BE2C (cell line): ENCODE measurements at places on chromosomes 13 and 19.

- peak; percentile 74 for DNase-seq
These were observed 172.8 kb downstream of the DNAJC15 start for GRCh38 chr13:43196086-43196621.

- DNase-seq: no peak
These were observed 2.7 kb upstream of the PLA2G4C start for GRCh38 chr19:48113190-48113917.

GRCh38 chr19:8566855-8567254 lies 10.4 kb downstream of the MYO1F start:
- DNase-seq: no peak

DNA sequence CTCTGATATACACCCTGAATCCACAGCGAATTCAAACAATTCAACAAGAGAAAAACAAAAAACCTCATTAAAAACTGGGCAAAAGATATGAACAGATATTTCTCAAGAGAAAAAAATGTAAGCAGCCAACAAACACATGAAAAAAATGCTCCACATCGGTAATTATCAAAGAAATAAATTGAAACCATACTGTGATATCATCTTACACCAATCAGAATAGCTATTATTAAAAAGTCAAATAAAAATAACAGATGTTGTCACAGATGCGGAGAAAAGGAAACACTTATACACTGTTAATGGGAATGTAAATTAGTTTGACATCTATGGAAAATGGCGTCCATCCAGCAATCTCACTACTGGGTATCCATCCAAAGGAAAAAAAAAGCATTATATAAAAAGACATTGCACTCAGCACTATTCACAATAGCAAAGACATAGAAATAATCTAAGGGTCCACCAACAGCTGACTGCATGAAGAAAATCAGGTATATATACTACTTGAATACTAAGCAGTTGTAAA lies 1495.0 kb upstream of the PCDH20 start:
- no peak for DNase-seq

GRCh38 chr13:28657784-28658538 lies 969 bp upstream of the POMP start:
- DNase-seq: no peak

GRCh38 chr13:25001476-25002206 lies 94.3 kb upstream of the PABPC3 start:
- no peak for DNase-seq

DNA sequence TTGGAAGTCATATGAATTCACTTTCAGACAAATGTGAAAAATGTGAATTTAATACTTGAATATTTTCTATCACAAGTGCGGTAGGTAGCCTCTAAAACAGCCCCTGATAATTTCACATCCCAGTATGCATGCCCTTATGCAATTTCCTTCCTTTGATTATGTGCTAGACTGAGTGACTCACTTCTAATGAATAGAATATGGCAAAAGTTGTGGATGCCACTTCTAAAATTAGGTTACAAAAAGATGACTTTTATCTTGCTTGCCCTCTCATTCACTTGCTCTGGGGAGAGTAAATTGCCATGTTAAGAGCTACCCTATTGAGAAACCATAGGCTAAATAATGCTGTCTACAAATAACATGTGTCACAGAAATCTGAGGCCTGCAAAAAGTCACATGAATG lies 402.5 kb upstream of the PCDH9 start:
- no peak for DNase-seq

DNA sequence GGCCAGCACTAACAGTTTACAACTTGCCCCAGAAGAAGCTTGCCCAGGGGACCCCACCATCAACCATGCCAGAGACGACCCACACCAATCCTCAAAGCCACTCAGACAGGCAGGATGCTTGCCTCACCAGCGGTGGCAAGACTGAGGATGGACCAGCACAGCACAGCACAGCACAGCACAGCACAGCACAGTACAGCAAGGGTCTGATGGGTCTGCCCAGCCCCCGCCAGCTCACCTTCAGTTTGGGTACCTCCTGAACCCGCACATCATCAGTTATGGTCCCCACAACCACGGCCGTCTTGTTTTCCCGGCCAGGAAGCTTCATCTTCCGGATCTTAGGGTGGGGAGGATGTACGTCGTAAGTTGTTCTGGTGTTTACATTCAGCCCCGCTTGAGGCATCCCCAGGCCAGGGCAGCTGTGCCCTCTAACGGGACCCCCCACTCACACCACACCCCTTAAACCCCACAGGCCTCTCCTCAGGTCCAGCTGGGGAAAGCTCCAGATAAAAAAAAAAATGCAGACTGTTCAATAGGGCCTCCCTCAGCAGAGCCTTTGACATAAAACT lies 1.7 kb upstream of the FAM83E start:
- no peak for DNase-seq

GRCh38 chr13:40586886-40587565 lies 79.4 kb downstream of the FOXO1 start:
- DNase-seq: no peak

DNA sequence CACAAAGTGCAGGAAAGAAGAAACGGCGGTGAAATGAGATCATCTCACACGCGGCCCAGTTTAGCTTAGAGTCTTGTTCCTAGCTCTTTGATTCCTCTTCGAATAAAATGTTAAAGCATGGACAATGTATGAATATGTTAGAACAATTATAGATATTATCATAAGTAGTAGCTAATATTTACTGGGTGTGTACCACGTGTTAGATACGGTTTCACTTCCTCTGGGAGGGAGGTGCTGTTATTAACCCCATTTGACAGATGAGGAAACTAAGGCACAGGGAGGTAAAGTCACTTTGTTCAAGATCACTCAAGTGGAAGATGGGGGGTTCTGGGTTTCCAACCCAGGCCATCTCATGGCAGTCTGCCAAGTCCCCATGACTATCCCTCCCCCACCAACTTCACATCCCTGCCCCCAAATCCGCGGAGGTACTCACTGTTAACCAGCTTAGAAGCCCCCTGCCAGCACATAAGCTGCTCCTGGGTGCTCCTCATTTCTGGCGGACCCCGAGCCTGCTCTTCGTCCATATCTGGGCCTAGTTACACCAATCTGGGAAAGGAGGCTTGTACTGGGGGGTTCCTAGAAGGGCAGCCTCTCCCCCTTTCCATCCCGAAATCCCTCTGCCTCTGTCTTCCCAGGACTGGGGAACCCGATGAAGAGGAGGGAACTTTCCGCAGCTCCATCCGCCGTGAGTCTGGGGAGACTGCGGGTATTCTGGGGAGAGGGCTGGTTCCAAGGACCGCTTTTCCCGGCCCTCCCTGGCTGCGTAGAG lies 1.0 kb upstream of the FXYD7 start:
- DNase-seq: no peak

GRCh38 chr19:911197-912033 lies 1.6 kb downstream of the R3HDM4 start:
- no peak for DNase-seq

- peak; percentile 71 for DNase-seq
These were observed 66.7 kb downstream of the LRRC63 start for GRCh38 chr13:46278474-46278873.

GRCh38 chr19:8250596-8250995 lies 41.4 kb downstream of the CERS4 start:
- DNase-seq: no peak

GRCh38 chr13:49295244-49295643 lies 47.5 kb downstream of the CDADC1 start:
- DNase-seq: no peak

DNA sequence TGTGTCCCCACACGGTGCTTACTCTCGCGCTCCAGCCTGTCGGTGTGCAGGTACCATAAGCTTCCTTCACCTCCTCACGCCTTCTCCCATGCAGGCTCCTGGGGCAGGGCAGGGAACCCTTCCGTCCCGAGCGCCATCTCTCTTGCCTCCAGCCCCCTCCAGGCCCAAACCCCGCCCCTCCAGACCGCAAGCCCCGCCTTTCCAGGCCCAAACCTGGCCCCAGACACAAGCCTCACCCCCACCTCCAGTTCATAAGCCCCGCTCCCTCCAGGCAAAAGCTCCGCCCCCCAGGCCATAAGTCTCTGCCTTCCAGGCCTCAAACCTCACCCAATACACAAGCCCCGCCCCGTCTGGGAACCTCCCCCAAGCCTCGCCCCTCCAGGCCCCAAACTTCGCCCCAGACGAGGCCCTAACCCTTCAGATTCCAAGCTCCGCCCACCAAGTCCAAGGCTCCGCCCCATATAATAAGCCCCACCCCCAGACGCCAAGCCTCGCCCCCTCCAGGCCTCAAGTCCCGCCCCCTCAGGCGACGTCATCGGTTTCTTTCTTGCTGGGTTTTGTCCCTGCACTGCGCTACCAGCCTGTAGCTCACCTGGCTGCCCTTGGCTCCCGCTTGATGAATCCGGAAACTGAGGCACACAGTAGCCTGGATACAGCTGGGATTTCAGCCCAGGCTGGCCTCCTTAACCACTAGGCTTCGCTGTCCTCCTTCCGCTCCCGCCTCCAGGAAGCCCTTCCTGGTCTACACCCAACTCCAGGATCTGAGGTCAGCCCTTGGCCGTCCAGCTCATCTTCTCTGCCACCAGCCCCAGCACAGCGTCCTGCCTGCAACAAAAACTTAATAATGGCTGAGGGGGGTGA lies 16.1 kb downstream of the MKNK2 start:
- DNase-seq: peak; percentile 82

DNA sequence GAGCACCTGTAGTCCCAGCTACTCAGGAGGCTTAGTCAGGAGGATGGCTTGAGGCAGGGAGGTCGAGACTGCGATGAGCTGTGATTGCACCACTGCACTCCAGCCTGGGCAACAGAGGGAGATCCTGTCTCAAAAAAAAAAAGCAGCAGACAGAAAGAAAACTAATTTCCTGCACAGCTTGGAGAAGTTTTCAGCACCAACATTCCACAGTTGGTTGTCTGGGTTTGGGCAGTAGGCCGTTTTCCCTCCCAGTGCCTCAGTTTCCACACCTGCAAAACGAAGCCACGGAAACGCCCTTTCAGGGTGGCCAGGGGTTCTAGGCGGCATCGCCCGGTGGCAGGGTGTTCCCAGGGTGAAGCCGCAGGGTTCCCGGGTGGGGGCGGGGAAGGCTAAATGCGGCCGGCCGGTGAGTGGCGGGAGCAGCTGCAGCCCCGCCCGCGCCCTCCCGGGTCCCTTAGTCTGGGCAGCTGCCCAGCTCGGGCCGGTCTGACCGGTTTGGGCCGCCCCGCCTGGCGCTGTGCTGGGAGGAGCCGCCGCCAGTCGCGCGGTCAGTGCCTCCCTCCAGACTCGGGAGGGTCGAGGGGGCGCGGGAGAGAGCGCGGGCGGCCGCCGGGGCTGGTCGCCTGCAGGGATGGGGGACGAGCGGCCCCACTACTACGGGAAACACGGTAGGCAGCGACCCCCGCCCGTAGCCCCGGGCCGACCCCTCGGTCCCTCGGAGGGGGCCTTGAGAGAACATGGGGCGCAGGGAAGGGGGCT lies at the start of gene SLC44A2:
TSS of gene SLC44A2 (plus strand) at position 551 of the 759 bp plus-strand sequence. CDS start at position 632, 81 bp downstream.
- DNase-seq: peak; percentile 53

GRCh38 chr19:49718991-49719390 lies 28.1 kb downstream of the CPT1C start:
- DNase-seq: no peak

- DNase-seq: peak; percentile 16
These were observed 753 bp downstream of the ZNF235 start for GRCh38 chr19:44303976-44304568.

DNA sequence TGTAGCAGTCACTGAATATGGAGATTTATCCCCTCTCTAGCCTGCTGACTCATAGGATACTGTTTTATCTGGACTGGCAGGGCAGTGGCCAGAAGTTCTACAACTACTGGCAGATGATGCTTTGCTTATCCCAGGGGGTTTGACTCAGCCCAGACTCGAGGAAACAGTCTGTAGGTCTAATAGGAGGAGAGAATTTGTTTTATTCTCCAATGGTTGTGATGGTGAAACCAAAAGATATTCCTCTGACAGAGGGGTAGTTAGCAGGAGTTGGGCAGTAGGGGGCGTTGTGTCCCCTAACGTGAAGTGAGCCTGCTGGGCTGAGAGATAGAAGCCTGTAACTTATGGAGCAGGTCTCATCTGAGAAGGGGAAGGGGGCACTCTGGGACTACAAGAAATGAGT lies 74.9 kb downstream of the WTIP start:
- DNase-seq: peak; percentile 47

DNA sequence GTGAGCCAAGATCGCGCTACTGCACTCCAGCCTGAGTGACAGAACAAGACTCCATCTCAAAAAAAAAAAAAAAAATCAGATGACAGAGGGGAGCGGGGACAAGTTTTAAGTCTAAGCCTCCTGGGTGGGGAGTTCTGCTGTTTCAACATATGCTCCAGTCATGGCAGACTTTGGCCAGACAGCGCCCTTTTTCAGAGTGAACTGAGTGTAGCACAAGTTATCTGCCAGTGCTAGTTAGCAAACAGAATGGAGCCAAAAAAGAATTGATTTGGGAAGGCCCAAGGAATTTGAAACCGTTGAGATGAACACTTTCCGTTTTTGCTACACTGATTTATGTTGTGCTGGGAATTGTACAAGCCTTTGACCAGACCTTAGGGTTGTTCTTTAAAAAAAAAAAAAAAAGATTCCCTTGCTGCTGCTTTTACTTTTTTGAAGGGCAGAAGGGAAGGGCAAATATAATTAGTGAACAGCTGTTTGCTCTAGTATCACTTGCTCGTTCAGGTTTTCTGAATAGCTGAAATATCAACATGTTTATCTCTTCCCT lies 5.7 kb downstream of the ACTN4 start:
- DNase-seq: no peak

DNA sequence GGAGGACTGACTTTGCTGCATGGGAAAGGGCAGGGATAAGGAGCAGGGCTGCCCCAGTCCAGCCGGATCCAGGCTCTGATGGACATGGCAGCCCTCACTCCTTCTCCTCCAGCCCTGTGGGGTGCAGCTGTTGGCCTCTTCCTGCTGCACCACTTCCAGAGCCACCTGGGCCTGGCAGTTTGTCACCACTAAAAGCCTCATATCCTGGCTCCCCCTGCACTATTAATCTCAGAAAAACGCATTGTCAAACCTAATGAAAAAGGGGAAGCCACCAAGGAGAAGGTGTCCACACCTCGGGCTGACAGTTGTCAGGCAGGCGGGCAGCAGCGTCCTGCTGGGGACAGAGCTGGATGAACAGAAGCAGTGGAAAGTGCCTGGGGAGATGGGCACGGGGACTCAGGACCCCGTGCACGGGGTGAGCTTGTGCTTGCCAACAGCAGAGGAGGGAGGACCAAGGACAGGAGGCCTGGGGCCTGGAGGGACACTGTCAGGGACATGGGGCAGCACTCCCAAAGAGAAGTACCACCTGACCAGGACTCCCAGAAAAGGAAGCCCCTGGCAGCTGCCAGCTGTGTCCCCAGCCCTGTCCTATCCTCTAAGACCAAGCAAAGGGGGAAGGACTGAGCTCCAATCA lies 151.1 kb upstream of the TSHZ3 start:
- no peak for DNase-seq

- no peak for DNase-seq
These were observed 130.5 kb downstream of the PAN3 start for GRCh38 chr13:28268800-28269223.
